ENCODE measurements at places on chromosomes 4 and X.

DNA sequence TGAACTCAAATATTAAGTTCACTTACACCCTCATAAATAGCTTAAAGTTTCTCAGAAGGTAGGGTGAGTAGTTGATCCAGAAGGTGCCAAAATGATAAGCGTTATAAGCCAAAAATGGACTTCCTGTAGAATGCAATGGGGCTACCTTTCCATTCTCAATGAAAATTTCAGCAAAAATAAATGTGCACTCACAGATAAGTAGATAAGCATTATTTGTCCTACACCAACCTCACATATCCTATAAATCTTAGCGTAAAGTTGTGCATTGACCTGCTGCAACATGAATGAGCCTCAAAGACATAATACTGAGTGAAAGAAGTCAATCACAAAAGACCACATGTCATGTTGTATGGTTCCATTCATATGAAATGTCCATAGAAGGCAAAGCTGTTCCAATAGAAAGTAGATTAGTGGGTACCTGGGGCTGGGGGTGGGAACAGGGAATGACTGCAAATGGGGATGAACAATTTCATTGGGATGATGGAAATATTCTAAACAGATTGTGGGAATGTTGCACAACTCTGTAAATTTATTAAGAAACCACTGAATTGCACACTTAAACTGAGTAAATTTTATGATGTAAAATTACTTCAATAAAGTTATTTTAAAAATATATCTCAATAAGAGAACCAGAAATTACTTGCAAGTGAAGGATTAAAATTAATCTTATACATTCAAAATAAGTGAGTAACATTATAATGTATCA, 100.9 kb downstream of the AMELX start:
- DNase-seq, result no peak

DNA sequence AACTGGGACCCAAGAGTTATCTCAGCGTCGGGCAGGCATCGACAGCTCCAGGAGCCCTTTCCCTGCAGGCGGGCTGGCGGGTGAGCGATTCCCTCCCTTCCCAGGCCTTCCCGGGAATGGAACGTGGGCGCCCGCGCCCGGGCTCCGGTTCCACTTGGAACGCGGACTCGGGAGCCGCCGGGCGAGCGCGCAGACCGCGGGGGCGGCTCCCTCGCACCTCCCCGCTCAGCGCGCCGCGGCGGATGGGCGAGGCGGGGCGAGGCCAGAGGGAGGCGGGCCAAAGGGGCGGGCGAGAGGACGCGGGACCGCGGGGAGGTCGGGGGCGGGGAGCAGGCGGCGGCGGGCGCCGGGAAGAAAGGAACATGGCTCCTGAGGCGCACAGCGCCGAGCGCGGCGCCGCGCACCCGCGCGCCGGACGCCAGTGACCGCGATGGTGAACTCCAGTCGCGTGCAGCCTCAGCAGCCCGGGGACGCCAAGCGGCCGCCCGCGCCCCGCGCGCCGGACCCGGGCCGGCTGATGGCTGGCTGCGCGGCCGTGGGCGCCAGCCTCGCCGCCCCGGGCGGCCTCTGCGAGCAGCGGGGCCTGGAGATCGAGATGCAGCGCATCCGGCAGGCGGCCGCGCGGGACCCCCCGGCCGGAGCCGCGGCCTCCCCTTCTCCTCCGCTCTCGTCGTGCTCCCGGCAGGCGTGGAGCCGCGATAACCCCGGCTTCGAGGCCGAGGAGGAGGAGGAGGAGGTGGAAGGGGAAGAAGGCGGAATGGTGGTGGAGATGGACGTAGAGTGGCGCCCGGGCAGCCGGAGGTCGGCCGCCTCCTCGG, at the start of gene PKD2:
TSS of gene PKD2 (plus strand) at position 332 of the 818 bp plus-strand sequence. CDS start at position 431, 99 bp downstream.
- peak; percentile 76 for DNase-seq

DNA sequence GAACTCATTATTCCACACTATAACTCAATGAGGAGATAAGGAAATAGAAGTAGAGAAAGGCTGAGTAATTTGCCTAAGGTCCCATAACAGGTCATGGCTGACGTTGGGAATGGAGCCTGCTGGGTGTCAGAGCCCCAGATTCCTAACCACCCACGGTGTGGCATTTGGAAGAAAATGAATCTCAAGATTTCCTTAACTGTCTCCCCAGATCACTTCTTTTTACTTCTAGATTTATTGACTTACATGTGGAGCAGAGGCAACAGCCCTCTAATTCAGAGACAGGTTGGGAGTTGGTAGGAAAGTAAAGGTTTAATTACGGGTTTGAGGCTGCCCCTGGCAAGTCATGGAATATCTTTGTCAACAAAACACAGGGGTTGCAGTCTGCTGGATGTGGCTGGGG, 134.0 kb downstream of the ARHGAP10 start:
- DNase-seq, result peak; percentile 34

GRCh38 chr4:67933038-67933437, 30.3 kb downstream of the TMPRSS11A start:
- DNase-seq, result no peak

- DNase-seq, result no peak
These were observed 20.0 kb downstream of the DIAPH2 start for GRCh38 chrX:96704629-96705028.

DNA sequence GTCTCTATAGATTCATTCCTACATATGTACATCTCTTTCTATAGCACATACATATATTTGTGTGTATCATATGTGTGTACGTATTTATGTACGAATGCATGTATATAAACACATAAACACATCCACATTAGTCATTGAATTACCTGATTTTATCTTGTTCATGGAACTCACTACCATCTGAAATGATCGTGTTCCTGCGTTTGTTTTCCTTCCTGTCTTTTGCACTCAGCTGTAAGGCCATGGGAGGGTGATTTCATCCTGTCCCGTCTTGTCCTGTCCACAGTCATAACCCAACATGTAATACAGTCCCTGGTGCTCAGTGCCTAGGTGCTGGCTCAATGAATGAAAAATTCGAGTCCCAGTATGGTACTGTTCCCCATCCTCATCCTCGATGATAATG, 191.8 kb upstream of the PSAPL1 start:
- no peak for DNase-seq

GRCh38 chr4:89101256-89102161, 9.8 kb upstream of the TIGD2 start:
- DNase-seq, result no peak

Data from fibroblast of lung (primary cell).